Activated T-cell treated with anti-CD3 and anti-CD28 coated beads, Interleukin-2, amount 50 U/mL, for 24 hours (primary cell): ENCODE measurements at places on chromosomes 2 and 18.

DNA sequence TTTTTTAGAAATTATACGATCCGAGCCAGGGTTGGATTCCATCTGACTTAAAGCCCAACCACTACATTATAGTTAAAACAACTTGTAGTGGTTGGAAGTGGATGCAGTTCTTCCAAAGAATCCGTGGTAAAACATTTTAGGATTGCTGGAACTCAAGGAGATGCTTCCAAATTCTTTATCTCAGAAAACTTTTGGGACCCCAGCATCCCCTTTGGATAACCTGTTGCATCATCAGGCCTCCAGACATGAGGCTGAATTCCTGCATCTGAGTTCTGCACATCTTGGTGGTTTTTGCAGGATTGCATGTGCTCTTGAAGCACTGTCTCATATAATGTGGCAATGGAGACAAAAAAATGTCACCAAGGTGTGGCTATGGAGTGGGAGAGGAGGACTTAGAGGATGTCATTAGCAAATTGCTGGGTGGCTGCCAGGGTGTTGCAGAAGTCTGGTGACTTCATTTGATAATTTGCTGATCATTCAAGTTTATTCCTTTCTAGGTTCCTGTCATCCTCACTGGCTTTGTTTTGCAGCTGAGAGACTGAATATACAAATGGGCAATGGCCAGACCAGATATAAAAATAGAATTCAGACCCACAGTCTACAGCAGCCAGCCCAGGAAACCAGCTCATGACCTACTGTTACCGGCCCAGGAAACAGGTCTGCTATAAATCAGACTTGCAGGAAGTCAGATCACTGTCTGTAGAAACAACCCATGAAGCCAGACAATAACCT, 207.7 kb downstream of the BCL2 start:
- no peak for DNase-seq

DNA sequence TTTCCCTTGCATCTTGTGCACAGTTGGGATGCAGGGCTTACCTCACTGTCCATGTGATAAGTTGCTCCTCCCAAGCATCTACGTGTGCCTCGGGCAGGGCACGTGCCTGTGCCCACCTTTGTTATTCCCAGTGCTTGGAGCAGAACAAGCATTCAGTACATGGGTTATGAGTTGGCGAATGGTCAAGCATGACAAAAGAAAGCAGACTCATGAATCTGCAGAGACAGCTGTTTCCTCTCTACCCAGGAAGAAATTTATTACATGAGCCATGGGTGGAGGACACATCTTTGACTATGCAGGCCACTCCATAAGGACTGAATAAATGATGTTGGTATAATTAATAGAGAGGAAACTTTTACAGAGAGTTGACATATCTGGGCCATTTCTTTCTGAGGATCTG, 127.8 kb downstream of the TPGS2 start:
- no peak for DNase-seq

GRCh38 chr2:217954051-217954450, 48.7 kb downstream of the TNS1 start:
- DNase-seq = no peak

- no peak for DNase-seq
Observed at GRCh38 chr2:101520246-101520645, 45.3 kb upstream of the RFX8 start.

GRCh38 chr2:120988051-120988699, 252.5 kb downstream of the GLI2 start:
- DNase-seq = peak; percentile 11

DNA sequence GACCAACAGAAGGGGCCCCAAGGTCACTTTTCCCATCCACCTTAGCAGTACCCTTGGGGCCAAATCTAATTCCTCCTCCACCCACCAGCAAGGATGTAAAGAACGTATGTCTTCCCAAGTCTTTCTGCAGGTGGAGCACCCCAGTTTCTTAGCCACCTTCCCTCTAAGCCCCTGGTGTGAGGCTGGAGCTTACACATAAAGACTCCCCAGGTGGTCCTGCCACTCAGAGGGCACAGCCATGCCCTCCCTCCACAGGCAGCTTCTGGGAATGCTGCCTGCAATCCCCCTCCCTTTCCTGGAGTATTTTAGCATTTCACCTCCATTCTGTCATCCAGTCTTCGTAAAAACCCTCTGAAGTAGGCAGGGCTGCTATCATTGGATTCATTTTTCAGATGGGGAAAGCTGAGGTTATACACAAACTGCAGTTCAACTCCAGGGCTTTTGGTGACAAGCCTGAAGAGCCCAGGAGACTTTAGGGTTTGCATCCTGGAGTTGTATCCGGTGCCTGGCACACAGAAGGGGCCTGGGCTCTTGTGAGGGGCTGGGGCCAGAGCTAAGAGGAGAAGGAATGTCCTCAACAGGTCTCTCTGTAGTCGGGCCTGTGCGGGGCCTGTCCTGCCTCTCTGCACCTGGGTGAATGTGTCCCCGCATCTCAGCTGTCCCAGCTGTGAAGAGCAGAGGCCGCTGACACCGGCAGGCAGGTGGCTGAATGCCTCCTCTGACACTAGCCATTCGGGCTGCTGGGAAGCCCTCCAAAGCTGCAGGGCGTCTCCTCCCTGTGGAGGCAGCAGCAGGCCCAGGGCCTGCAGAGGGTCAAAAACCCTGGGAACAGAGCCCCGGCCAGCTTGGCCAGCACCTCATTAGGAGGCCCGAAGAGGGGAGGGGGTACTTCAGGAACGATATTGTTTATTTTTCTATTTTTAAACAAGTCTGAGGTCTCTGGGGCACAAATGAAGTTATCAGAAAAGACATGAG, 27.6 kb downstream of the CIB4 start:
- peak; percentile 22 for DNase-seq

DNA sequence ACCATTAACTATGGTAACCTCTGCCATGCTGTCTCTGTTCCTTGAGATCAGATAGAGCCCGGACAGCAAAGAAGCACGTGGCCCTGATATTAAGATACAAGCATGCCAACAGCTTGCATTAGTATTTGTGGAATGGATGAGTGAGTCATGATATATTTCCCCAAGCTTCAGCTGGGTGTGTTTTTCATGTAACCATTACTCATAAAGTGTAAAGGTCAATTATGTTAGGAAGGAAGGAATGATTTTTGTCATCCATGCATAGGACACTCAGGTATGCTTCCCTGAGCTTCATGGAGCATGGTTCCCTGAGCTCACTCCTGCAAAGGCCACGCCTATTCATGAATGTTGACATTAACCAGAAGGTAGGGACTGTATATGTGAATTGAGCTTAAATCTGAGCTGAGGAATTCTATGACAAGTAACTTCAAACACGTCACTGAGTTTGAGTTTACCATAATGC, 74.6 kb downstream of the ARL4C start:
- no peak for DNase-seq

DNA sequence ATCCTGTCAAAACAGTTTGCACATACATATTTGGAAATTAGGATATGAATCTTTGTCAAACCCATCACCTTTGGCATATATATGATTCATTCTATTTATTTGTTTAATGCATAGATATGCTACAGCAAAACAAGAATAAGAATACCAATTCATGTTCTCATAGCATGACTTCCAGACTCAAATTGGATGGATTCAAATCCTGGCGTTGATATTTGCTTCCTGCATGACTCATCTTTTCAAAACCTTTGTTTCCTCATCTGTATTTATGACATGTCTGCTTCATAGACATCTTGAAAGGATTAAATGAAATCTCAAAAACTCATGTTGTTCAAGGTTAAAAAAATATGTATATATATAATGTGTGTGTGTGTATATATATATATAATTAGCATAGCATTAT, 261.3 kb downstream of the MBD5 start:
- DNase-seq = no peak

DNA sequence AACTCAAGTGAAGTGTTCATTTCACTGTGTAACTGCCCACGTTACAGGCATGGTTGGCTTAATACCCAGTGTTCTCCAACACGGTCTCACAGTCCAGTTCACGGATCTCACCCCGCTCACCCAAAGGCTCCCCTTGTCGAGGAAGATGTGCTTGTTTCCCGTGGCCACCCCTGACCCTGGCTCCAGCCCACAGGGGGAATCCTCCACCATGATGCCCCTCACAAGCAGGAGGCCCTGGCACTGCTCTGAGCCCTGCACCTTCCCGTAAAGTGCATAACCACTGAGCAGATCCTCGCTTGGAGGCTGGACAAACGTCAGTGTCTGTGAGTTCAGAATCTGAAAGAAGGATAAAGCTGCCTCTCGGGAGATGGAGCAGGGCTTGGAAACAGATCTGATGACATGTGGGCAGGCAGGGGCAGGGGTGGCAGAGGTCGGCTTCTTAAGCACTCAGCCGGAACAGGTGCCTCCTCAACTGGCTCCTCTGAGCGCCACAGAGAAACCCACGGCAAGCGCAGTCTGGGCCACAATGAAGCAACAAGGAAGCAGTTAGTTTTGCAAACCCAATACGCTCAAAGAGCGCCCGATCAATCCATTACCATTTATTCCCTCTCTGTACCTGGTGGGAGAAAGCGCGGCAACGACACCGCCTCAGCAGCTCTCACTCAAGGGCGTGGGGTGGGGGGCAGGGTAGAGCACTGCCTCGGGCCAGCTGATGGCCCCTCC, 17.6 kb downstream of the HDAC4 start:
- no peak for DNase-seq

DNA sequence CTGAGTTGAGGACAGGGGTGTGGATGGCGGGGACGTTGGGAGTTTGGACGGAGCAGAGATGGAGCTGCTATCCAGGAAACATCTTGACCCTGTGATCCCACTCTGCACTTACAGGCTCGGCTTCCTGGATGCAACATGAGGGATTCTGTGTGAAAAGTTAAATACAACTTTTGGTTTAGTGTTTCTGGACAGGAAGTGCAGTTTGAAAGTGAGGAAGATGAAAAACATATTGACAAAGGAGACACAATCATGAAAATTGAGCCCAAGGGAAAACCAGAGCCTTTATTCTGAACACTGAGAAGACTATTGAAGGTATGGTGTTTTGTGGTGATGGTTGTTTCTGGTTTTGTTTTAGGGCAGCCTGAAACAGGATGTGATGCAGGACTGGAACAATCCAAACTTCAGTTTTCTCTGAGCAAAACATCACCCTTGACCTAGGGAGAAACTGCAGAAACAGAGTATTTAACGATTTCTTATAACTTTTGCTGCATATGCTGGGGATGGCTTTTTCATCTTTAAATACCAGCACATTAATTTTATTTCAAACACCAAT, 76.5 kb upstream of the RFX8 start:
- DNase-seq = no peak

DNA sequence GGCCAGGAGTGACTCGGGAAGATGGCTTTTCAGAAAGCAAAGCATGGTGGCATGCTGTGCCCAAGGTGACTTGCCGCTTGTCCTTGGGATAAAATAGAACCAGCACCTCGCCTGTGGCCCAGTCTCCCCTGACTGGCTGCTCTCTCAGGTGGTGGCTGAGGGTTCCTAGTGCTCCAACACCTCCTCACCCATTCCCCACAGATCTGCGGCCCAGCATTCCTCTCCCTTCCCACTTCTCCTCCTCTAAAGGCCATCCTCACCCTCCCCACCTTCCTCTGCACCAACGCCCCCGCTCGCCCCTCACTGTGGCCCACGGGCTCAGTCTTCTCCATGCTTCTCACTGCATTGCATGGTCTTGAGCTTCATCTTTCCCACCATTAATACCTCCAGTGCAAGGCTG, 132.4 kb downstream of the PXDN start:
- DNase-seq = no peak

- DNase-seq = no peak
Observed at GRCh38 chr2:11292464-11293255, 51.8 kb downstream of the ROCK2 start.

DNA sequence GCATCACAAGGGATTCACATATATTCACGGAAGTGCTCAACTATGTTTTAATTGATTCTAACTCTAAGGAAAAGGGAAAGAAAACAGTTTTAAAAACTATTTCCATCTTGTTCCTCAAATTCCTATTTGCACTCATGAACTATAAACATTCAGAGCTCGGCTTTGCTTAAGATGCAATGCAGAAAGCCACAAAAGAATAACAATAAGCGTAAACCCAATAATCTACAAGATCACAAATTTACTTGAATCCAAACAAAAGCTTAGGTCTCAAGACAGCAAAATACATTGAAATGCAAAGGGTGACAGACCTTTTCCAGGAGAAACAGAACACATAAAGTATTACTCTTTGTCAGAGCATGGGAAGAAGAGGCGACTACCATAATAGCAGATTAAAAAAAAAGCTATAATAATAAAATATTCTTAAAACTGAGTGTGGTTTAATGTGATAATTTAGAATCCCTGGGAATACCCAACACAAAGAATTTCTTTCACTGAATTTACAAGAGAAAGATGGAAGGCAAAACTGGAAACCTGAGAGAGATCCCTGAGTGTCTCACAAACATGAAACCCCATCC, 1094.9 kb downstream of the LRP1B start:
- DNase-seq = no peak

- DNase-seq = peak; percentile 42
Observed at GRCh38 chr2:190717764-190718651, 69.1 kb downstream of the NAB1 start.

DNA sequence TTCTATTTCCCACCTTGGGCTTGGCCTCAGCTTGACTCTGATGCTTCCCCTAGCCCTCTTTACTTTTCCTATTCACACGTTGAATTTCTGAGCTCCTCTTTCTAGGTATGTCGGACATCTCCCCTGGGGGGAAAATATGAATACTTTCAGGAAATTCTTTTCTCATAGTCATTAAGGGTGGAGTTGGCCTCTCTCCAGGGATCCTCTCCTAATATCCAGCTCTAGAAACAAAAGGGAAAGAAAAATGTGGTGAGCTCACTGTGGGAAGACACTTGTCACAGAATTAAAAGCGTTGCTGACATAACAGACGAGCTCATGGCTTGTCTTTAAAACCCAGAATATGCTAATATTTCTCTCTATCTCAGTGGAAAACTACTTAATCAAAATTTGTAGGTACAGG, 132.7 kb upstream of the MEX3C start:
- no peak for DNase-seq

DNA sequence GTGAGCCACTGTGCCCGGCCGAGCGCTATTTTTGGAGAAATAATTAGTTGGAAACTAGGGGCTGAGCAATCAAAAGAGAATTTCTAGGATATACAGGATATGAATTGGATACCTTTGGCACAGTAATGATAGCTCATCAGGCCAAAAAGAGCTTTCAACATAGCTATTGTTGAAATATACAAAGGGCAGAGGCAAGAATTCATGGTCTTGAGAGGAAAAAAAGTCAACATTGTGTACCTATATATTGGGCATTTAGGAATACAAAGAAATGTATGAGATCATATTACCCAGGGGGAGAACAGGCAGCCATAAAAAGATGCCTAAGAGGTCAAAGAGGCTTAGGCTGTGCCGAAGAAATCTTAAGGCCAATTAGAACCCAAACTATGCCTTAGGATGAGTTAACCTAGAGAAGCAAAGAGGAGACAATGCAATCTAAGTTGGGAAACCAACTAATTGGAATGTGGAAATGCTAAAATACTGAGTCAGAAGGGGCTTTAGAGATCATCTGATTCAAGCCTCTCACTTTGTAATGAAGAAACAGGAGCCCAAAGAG, 99.0 kb downstream of the RBBP8 start:
- no peak for DNase-seq

GRCh38 chr2:236748385-236748784, 178.8 kb downstream of the ACKR3 start:
- DNase-seq = no peak

DNA sequence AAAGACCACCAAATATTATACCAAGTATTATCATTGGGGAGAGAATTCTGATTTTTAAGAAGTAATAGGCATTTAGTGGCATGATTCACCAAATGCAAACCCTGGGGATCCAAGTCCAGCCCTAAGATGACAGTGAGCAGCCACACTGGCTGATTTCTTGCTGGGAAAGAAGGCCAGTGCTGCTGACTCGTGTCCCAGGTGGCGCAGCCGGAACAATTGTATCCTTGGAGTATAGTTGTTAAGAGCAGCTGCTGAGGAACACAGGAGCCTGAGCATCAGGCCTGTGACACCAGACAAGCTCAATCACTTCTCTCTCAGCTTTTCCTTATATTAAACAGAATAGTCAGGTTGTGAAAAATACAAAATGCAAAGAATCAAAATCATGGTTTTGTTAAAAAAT, 48.4 kb downstream of the LRP1B start:
- DNase-seq = no peak
